RCC 7860 (cell line): ENCODE measurements at places on chromosomes 12 and 14.
A peak's percentile ranks its signal among the peaks of the same experiment; 100 is the strongest.

- DNase-seq = no peak
Observed at GRCh38 chr14:77088219-77088618, 9.8 kb upstream of the CIPC start.

GRCh38 chr12:21350975-21351374 lies 16.3 kb upstream of the SLCO1A2 start:
- DNase-seq = no peak

DNA sequence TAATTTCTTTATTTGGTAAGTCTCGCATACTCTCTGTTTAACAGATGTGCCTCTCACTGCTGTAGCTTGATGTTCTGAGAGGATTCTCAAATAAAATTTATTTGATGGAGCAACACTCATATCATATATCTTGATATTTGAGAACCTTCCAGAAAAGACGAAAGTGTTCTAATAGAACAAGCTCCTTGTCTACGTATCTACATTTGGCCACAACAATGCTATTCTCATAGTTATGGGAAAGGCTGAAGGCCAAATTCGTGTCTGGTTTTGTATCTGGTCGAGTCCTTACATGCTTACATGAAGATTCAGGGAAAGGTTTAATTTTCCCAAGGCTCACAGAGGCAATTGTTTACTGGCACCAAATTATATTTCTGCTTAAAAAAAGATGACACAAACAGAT lies 186.7 kb upstream of the SLC38A2 start:
- no peak for DNase-seq

DNA sequence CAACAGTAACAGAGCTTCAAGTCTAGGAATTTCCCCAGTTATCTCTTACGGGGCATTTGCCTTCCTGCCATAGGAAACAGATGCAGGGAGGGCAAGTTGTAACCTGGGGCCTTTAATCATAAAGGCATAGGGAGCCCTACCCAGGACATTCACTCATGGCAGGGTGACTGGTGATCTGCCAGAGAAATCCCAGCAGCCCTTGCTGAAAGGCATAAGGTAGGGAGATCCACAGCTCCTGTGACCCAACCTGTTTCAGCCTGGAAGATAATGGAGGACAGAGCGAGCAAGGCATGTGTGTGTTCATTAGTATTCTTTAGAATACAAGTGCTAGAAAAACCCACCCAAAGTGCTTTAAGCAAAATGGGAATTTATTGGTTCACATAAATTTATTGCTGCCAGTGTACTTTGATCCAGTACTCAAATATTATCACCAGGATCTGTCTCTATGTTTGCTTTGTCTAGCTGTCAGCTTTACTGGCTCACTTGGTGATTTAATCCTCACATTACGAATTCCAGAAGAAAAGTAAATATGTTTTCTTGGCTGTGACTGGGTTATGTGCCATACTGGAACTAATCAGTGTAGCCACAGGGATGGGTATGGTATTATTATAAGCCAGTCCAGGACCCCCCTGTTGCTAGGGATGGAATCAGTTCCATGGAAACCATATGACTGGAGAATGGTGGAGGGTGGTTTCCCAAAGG lies 21.1 kb upstream of the AKAP6 start:
- no peak for DNase-seq

DNA sequence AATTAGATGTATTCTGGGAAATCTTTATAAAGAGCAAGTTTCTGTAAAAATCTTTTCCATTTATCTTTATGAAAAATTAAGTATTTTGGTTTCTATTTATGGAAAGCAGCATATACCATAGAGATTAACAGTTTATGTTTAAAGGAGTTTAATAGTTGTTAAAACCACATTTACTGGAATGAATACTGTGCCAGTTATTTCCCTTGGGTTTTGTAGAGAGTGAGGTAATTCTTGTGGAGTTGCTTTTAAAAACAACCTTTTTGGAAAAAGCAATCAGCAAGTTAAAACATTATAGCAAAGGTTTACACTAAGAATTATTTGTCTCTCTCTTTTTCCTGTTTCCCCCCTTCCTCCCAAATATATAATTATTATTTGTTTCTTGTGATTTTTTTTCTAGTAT lies 34.9 kb downstream of the AEBP2 start:
- DNase-seq = no peak

- no peak for DNase-seq
Observed at GRCh38 chr12:131000000-131000486, 46.3 kb downstream of the ADGRD1 start.

DNA sequence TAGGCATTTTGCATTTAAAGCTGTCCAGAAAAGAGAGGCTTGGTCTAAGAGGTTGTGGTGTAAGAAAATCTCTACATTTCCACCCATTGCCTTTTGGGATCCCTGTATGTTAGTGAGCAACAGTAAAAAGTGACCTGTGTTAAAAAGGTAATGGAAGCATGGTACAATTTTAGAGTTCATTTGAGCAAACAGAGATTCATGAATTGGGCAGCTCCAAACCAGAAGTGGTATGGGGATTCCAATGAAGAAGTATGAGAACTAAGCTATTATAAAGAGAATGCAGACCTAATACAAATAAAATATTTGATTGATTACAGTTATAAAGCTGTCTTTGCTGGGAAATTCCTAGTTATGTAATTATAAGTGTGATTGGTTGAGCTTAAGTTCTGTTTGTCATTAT lies 907.0 kb downstream of the DIO2 start:
- DNase-seq = no peak

DNA sequence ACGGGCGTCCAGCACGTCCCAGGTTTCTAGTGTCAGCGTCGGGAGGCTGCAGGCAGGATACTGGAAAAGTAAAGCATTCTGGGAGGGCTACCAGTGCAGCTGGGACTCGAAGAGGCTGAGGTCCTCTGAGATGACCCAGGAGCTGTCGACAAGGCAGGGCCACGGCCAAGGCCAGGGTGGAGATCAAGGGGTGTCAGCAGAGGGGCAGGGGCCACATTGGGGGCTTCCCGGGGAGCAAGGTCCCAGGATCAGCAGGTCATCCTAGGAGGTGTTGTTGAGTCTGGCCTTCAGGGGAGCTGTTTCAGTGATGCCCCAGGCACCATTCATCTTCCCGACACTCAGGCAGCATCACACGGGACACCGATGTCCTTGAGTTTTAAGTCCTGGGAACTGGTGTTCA lies 377.8 kb upstream of the SFSWAP start:
- no peak for DNase-seq

DNA sequence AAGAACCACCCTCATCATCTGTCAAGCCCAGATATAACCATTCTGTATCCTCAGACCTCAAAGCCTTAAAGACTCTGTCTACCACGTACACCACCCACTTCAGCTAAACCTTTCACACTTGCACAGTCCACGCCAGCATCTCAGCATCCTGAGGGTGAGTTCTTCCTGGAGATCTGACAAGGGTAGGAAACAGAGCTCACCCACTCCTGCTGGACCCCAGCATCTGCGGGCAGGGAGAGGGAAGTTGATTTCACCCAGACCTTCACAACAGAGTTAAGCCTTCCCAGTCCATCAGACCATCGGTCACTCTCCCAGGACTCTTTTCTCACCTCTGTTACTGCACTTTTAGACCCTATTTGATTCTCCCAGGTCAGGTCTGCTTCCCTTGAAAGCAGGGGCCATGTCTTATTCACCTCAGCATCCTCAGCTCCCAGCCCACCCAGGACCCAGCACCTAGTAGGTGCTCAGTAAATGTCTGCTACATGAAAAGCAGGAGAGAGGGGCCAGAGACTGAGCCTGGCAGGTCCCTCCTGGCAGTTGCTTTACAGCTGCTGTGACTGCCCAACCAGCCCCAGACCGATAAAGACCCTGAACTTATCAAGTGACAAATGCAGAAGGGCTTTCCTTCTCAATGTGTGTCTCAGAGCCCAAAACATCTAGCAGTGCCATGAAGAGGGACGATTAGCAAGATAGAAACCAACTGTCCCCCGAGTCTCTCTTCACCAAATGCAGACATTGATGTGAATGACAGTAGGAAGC lies 34.1 kb downstream of the ANO2 start:
- DNase-seq = no peak

DNA sequence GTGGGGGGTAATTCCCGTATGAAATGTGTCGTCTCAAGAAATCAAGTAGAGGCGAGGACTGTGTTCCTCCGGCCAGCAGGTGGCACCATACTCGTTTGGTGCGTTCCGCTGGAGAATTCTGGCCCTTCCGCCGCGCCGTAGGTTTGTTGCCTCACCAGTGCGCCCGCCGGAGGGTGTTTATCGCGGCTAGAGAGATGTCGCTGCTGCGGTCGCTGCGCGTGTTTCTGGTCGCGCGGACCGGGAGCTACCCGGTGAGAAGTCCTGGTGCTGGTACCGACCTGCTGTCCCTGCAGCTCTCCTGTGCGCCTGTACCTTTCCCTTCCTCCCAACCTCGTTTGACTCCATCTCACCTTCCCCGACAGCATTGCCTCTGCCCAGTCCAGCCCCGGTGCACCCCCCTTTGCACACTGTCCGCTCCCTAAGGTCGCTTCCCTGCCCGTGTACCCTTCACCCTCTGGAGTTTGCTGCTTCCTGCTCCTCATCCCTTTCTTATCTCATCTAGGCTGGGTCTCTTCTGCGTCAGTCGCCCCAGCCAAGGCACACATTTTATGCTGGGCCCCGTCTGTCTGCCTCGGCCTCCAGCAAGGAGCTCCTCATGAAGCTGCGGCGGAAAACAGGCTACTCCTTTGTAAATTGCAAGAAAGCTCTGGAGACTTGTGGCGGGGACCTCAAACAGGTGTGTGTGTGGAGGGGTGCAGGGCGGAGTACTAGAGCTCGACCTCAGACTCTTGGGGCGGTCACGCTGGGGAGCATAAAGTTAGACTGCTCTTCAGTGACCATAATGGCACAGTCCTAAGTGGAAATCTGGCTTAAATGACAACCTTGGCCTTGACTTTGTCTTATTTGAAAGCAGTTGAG lies at the start of gene TSFM:
TSFM (plus strand) TSS at position 180 of the 858 bp plus-strand sequence; CDS start at position 195, 15 bp downstream.
- peak; percentile 80 for DNase-seq

GRCh38 chr12:103865151-103865730 lies 24.2 kb upstream of the NT5DC3 start:
- no peak for DNase-seq

GRCh38 chr14:30935445-30935844 lies 61.1 kb downstream of the COCH start:
- no peak for DNase-seq

DNA sequence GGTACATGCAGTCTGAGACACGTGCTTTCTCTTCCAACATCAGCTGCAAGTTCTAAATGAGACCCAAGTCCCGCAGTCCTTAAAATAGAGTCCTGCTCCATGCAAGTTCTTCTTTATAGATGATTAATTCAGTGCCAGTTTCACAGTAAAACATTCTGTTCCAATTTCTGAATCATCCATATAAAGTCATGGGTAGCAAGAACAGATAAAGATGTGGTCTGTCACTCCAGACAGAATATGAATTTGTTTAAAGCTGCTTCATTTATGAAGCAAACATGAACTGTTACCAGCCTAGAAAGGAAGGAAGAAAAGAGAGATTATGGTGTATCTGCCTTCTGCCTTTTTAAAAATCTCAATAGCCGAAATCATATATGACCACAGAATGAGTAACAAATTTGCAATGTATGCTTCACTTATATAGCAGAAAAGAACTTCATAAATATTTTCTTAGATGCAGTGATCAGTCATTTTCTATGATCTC lies 83.3 kb downstream of the KITLG start:
- DNase-seq = no peak

DNA sequence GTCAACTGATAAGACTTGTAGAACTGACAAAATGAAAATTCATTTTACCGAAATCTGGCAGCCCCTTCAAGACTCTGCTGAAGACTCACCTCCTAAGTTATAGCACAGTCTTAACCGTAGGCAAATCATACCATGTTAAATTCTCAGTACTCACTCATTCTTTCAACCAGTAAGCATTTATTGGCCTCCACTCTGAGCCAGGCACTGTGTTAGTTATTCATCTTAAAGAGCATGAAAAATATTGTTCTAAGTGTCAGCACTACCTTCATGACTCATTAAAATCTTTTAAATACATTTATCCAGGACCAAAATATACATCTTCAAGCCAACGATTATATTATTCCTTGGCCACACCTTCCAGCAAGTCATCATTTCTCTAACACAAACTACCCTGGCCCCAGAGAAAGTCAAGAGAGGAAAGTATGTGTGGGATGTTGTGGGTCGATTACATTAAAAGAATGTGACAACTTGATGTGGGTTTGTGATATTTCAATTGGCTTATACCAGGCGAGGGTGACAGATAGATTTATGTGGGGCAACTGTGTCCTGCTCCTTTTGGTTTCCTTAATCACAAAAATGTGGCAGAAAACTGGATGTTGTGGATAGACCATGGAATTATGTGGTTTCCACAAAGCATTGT lies 55.0 kb downstream of the TMEM30B start:
- no peak for DNase-seq

DNA sequence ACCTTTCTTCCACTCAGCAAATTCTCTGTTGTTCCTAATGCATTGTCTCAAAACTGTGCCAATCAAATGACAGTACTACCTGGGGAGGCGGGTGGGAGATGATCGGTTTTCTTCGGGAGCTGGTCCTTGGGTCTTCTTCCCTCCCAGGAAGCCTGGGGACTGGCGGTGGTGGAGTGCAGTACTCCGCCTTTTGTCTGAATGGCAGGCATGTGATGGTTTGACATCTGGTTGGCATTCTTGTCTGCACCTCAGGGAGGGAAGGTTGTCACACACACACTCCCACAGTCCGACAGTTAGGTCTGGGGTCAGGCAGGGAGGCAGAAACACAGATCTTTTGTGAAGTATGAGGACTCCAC lies 114.8 kb downstream of the SNAPC1 start:
- DNase-seq = no peak

DNA sequence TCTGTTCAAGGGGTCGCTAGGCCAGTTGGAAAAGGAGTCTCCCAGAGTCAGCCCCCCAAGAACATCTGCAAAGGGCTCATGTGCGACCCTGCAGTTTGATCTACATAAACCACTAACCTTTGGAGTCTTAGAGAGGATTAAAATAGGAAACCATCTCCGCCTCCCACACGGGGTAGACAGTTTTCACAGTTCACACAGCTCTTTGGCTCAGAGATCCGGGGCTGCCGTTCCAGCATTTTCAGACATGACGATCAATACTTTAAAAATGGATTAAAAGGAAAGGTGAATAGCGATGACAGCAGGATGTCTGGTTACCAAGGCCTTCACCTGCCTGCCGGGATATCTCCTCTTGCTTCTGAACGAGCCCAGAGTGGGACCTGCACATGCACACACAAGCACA lies 59.8 kb upstream of the BCL11B start:
- DNase-seq = no peak
